ENCODE measurements at places on chromosomes 7 and 10.

DNA sequence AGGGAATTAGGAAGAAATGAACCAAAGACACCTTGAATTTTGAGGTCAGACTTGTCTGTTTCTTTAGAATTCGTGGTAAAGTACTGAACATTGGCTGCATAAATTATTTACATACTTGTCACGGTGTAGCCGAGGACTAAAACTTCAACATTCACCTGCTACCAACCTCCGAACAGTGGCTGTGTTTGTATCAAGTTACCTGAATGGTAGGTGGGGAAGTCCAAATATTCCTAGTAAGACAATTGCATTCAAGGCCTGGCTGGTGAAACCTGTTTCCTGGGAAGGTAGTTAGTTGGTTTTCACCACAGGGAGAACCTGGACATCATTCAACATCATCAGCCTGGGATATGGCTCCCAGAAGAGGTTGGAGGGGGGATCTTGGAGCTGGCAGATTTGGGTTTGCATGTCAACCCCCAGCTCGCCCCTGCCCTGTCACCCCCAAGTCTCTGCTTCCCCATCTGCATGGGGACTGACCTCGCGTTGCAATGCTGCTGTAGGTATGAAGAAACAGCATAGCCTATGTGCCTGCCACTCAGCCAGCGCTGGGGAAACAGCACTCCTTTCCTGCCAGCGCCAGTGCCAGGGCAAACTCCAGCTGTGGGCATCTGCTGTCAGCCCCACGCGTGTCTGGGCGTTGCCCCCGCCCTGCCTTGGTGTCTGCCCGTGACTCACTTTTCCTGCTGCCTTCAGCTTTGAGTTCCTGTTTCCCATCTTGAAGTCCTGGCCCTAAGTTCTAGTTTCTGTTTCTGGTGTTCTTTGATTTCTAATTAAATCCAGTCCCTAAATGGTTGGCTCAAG is 12.7 kb upstream of the LARP4B start:
- no peak for DNase-seq

GRCh38 chr7:79507131-79507530 is 53.7 kb upstream of the MAGI2 start:
- no peak for DNase-seq

DNA sequence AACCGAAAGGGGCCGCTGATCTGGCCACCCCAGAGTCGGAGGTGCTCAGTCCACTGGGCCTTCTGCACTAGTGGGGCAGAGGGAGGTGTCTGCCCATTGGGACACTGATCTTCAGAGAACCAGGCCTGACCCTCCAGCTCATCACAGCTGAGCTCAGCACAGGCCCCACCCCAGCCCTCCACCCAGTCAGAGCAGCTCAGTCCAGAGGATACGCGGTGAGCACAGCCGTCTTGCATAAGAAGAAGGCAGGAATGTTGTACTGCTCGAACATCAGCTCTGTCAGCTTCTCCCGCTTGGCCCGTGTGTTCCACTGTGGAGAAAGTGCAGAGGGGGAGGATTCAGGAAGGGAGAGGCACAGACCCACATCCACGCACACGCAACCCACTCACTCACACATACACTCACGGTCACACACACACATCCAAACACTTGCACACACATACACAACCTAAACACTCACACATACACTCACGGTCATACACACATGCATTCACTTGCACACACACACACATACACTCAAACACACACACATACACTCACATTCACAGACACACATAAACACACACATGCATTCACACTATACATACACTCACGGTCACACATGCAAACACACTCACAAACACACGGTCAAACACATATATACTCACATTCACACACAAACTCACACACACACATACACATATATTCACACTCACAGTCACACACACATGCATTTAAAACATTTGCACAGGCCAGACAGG is 6.3 kb downstream of the ACTL6B start:
- DNase-seq = no peak

GRCh38 chr10:88226071-88226659 is 357.0 kb downstream of the RNLS start:
- no peak for DNase-seq
